ENCODE measurements at places on chromosomes 3 and 15.
A peak's percentile ranks its signal among the peaks of the same experiment; 100 is the strongest.

GRCh38 chr3:111669926-111670630 is 74.9 kb upstream of the ZBED2 start:
- DNase-seq, result no peak

- DNase-seq, result peak; percentile 85
These were observed 16.0 kb upstream of the GPR171 start for GRCh38 chr3:151219056-151219455.

GRCh38 chr15:68789091-68789490 is 31.6 kb downstream of the ANP32A start:
- no peak for DNase-seq

DNA sequence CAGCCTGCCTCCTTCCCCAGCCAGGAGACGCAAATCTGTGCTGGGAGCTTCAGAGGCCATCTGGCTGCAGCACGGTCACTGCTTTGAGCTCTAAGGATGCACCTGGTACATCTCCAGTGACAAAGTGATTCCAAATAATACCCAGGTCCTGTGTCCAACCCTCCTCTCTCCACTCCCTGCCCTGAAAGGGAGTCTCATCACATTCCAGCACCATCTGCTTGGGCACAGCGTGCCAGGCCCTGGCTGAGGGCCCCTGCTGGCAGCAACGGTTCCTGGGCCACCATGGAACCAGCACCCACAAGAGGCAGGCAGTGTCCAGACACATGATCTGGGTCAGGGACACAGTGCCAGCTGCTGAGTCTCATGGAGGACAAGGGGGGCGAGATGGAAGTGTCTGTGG is 81.3 kb downstream of the MTHFS start:
- DNase-seq, result no peak

DNA sequence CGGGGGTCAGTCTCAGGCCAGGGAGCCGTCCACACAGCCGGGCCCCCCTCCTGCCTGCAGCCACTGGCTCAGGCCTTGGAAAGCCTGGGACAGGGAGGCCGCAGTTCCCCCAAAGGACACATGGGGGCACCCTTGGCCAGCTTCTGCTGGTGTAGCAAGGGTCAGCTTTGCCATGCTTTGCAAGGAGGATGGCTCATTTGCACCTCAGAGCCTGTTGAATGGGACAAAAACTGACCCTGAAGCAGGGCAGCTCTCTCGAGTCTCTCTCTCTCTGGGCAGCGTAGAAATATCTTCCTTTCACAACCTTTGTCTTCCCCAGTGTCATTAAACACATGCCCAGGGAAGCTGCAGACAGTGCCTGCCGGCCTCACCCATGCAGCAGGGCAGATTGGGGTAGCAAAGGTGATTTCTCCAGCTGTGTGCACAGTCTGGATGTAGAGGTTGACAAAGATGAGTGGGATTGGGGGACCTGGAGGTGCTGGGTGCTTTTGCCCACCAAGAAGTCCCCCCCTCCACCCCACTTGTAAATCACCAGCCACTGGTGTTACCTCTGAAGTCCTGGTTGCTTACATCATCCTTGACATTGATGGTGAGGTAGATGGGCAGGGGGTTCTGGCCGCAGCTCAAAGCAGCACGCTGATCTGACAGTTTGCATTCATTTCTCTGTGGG is 17.4 kb upstream of the EHD4 start:
- DNase-seq, result peak; percentile 43

DNA sequence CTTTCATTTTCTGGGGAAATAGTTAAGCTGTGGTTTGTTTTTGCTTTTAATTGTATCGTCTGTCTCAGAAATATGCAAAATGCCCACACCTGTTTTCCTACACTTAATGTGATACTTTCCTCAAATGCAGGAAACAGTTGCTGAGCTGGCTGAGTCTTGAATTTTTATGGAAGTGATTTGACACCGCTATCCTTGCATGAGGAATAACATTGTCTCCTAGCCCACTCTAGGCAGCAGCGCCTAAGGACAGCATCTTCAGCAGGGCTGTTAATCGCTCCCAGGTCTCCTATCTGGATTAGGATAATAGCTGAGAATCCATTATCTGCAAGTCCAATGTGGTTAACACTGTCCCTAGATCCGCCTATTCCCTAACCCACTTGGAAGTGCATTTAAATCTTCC is 132.6 kb upstream of the NR2E3 start:
- no peak for DNase-seq

- no peak for DNase-seq
These were observed 2.3 kb downstream of the C3orf70 start for GRCh38 chr3:185150561-185150960.

- no peak for DNase-seq
These were observed 465.9 kb upstream of the DPPA4 start for GRCh38 chr3:109803274-109803673.

DNA sequence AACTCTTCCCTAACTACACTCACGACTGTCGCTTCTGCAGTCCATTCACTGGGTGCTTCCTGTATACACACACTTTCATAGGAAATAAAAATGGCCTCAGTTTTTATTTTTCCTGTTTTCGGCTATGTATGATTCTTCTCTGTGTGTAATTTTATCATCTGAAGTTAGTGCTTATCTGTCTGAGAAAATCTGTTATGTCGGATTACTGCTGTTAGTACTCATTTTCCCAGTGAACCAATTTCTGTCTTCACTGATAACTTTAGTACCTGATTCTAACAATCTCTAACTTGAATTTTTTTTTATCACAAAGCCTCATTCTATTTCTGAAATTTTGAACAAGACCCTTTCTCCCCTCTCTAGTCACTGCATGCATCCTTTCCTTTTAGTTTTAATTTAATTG is 20.9 kb downstream of the RAB5A start:
- no peak for DNase-seq

DNA sequence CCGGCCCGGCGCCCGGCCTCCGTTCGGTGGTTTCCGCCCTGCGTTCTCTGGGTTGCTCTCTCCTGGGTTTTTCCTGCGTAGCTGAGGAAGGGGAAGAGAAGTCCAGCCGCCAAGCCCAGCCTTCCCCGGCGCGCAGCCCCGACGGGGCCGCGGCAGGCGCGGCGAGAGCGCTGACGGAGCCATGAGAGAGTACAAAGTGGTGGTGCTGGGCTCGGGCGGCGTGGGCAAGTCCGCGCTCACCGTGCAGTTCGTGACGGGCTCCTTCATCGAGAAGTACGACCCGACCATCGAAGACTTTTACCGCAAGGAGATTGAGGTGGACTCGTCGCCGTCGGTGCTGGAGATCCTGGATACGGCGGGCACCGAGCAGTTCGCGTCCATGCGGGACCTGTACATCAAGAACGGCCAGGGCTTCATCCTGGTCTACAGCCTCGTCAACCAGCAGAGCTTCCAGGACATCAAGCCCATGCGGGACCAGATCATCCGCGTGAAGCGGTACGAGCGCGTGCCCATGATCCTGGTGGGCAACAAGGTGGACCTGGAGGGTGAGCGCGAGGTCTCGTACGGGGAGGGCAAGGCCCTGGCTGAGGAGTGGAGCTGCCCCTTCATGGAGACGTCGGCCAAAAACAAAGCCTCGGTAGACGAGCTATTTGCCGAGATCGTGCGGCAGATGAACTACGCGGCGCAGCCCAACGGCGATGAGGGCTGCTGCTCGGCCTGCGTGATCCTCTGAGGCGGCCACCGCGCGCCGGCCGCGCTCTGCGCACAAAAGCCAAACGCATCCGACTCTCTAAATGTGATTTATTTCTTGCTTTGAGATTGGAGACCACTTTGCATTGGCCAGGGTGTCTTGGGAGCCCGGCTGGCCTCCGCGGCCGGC is 727 bp downstream of the RAP2B start:
- no peak for DNase-seq

GRCh38 chr3:108623504-108623903 is 34.0 kb downstream of the DZIP3 start:
- DNase-seq, result no peak

- no peak for DNase-seq
These were observed 299.5 kb downstream of the GAP43 start for GRCh38 chr3:115922681-115923347.

GRCh38 chr3:154034797-154035330 is 86.3 kb upstream of the ARHGEF26 start:
- DNase-seq, result no peak

GRCh38 chr3:76400141-76400540 is 614.8 kb upstream of the ZNF717 start:
- DNase-seq, result no peak

GRCh38 chr3:23612296-23612891 is 193.4 kb upstream of the UBE2E1 start:
- peak; percentile 66 for DNase-seq

DNA sequence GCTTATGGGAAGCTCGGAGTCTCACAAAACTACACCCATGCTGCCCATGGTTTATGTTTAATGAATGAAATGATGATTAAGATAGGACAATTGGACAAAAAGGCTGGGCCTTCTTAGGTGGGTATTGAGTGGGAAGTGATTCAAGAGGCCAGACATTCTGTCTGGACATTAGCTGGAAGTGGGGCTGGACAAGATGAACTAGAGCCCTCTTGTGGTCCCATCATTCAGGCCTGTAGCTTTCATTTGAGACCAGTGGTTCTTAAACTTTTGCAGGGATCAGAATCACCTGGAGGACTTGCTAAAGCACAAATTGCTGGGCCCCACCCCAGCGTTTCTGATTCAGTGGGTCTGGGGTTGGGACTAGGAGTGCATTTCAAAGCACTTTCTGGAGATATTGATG is 290.4 kb upstream of the CTDSPL start:
- DNase-seq, result no peak

DNA sequence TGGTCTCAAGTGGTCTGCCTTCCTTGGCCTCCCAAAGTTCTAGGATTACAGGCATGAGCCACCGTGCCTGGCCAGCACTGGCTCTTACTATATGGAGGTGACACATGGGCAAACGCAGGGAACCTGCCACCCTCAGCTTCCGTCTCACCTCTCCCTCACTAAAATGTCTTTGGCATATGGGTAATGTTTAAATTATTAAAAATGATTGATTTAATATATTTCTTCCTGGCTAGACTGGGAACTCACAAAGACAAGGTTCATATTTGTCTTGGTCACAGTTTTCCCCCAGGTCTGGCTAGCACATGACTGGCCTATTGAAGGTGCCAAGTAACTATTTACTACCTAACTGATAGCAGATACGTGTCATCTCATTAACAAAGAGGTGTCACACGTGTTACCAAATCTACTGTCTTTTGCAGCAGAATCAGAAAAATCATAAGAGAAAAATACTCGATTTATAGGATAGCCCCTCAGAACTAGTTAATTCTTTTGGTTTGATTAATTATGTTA is 48.2 kb downstream of the SYNM start:
- no peak for DNase-seq

- DNase-seq, result peak; percentile 82
These were observed 227.6 kb downstream of the KLF13 start for GRCh38 chr15:31554261-31554660.

DNA sequence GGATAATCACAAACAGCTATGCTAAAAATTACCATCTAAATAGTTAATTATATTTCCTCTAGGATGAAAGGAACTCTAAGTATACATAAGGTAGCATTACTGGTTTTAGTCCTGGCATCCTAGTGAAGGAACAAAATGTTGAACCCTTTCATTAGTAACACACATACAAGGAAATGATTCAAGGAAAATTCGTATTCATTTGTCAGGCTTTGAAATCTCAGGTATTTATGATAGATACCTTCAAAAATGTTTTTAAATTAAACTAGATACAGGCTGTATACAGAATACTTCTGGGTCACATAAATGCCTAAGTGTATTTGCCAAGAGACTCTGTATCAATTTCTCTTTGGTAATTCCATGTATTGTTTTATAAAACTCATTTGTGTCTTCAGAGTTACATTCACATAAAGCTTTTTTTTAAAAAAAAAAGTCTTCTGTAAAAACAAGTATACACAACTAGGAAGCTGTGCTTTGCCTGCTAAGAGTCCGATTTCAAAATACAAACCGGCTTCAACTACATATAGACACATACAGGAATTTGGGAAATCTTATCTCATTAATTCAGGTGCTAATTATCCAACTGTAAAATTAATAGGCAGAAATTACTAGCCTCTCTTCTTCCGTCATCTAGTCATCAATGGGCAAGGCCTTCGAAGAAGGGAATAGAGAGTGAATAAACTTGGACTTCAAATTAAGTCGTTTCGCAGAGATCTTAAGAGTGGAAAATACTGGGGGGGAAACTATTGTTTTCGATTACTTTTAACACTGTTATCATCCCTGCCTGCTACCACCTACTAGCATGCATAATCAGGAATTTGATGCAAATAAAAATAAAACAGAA is 1.3 kb downstream of the SECISBP2L start:
- no peak for DNase-seq

DNA sequence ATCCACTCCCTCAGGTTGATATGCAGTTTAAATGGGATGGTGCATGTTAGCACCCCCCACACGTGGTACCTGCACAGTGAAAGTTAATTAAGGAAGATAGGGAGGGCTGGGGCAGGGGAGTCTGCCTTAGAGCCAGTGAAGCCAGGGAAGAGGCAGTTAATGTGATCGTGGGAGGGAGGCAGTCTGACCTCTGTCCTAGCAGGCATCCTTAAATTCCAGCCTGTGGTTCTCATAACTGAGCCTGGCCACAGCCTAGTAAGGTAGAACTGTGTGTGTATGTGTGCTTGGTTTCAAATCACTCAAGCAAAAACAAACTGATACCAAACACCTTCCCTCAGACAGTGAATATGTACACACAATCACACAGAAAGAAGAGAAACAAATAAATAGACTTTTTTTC is 319.1 kb upstream of the TLE3 start:
- no peak for DNase-seq

DNA sequence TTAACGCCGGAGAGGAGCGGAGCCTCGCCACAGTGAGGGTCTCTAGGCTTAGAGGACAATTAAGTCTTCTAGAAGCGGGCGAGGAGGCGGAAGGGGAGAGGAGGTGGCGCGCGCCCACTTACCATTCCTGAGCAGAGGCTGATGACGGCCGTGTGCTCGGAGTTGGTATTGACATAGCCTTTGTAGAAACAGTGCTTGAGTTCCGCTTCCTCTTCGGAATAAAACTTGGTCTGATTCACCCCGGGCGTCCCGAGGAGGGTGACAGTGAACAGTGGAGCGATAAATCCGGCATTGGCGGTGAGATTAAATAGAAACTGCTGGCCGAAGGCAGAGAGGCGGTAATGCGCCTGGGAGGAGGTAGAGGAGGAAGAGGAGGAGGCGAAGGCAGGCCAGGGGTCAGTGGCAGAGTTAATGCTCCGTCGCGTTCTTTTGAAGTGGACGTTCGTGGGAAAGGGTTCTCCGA is 1.3 kb downstream of the ADAMTS9 start:
- no peak for DNase-seq

DNA sequence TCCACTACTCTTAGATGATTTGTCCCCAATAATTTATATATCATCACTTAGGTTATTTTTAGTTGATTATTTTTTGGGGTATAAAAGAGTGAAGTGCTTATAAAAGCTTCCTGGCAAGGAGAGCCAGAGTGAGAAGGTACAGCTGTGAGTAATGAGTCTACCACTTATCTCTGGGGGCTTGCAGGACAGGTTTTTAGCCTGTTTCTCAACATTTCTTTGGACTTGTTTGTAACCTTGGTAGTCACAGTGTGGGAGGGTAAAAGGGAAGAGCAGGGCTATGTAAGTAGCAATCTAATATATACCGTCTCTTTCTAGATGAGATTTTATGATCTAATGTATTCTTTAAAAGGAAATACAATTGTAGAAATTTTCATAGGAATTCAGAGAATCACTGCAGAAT is 321.3 kb upstream of the GOLIM4 start:
- DNase-seq, result no peak

GRCh38 chr3:175695251-175695650 is 836.1 kb downstream of the NAALADL2 start:
- no peak for DNase-seq

GRCh38 chr15:39558421-39558820 is 22.5 kb upstream of the THBS1 start:
- DNase-seq, result no peak

Measured in HS-5 (cell line).